Stimulated activated CD4-positive, alpha-beta T cell treated with anti-CD3 and anti-CD28 coated beads, Interleukin-4, amount 100 ng/mL, for 1 hour (primary cell): ENCODE measurements at places on chromosomes 6 and 20.
A peak's percentile ranks its signal among the peaks of the same experiment; 100 is the strongest.

DNA sequence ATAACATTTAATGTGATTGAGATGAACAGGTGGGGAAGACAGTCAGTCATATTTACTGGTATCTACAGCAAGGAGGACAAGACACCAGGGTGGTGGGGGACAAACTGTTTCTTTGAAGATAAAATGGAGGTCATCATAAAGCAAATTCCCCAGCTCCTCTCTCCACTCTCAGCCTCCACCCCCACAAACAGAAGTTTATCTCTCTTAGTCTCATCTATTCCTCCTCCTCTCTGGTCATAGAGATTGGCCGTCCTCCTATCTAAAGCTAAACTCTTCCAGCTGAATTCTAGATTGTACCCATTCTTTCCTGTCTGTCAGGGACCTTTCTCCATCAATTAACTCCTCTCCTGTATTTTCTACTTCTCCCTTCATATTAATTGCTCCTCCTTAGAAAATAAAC is 71.1 kb downstream of the KIF6 start:
- DNase-seq = no peak

DNA sequence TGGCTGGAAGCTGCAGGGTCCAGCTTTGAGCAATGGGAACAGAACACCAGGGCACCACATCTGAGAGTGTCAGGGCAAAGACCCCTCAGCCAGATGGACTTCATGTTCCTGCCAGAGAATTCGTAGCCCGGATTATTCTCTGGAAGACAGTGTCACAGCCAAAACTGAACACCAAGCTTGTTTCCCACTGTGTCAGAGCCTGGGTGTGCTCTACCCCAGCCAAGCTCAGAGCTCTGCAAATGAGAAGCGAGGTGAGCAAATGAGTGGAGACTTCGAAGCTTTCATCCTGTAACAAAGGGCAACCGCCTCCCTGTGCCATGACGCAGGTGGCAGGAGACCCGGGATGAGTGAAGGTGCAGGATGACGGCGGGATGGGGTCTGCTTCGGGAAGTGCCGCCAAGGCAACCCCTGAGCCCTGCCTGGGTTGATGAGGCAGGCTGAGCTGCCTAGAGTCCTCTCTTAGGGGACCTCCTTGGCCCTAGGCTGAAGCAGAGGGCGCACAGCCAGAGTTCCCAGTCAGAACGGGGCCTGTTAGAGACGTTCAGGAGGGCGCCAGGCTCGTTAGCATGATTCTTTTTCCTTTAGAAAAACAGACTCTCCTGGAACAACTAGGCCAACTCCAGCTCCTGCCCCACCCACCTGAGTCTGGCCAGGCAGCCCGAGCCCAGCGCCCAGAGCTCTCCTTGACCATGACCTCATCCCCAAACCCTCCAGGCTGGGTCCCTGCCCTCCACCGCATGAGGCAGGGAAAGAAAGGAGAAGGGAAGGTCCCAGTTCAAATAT is 187.7 kb downstream of the SOD2 start:
- DNase-seq = no peak

GRCh38 chr20:21826976-21827375 is 121.5 kb downstream of the PAX1 start:
- DNase-seq = no peak

- no peak for DNase-seq
These were observed 5.9 kb downstream of the TBX18 start for GRCh38 chr6:84758486-84758885.

DNA sequence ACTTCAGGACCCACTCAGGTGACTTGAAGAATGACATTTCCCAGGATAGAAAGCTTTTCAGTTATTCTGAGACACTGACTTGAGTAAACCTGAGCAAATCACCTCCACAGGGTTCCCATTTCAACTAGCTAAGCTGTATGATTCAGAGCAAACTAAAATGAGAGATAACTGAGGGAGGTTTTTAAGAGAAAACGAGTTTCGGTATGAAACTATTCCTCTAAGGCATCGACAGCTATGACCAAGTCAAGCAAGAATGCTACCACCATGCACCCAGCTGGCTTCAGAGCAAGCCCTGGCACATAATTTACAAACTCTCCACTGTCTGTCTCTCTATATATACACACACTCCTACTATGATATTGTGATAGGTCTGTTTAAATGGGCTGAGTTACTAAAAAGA is 75.4 kb downstream of the PERP start:
- no peak for DNase-seq

DNA sequence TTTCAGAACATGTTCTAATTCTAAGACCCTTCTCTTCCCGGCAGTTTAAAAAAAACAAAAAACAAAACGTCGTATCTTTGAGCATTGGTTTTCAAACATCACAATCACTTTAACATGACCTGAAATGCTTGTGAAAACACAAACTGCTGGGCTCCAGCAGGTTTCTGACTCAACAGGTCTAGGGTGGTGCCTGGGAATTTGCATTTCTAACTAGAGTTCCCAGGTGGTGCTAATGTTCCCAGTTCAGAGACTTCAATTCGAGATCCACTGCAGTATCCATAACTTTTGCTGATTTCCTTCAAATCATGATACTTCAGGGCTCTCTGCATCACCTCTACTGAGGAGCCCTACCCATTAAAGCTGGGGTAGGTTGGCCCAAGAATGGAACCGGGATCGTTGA is 850 bp upstream of the SMPDL3A start:
- DNase-seq = no peak

GRCh38 chr6:115319823-115320222 is 740.9 kb downstream of the FRK start:
- DNase-seq = no peak

GRCh38 chr6:135395136-135395535 is 102.4 kb downstream of the AHI1 start:
- no peak for DNase-seq

- DNase-seq = peak; percentile 58
These were observed 53.9 kb upstream of the TAGAP start for GRCh38 chr6:159098636-159099106.

- DNase-seq = no peak
These were observed 60.5 kb downstream of the PREX1 start for GRCh38 chr20:48766961-48767960.

DNA sequence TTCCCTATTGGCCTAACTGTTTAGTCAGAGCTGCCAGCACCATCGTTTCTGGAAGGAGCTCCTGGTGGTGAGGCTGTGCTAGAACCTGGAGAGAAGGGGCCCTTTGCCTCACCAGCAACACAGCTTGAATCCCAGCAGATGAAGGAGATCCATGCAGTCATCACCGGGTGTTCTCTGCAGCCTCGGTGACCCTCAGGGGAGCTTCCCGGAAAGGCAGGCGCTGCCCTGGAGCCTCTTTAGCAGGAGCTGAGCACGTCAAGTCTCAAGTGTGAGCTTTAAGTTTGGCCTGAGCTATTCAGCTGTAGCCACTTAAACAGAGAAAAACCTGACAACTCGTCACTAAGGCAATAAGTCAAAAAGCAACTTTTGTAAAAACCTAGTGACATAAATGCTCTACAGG is 181.2 kb upstream of the FOXQ1 start:
- DNase-seq = no peak

- DNase-seq = no peak
These were observed 33.0 kb downstream of the NUP153 start for GRCh38 chr6:17673543-17674254.

GRCh38 chr6:112437058-112437457 is 89.9 kb downstream of the RFPL4B start:
- no peak for DNase-seq

DNA sequence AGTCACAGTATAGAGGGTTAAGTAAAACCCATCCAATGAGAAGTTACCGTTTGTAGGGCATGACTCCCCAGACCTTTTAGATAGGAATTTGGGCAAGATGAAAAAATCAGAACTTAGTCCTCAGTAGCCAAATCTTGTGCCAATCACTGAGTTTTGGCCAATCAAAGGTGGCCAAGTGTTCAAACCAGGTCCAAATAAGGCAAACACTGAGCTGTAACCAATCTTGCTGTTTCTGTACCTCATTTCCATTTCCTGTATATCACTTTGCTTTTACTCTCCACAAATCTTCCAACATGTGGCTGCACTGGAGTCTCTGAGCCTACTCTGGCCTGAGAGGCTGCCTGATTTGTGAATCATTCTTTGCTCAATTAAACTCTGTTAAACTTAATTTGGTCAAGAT is 81.8 kb upstream of the GPR6 start:
- no peak for DNase-seq

GRCh38 chr20:53792946-53793536 is 199.4 kb upstream of the ZNF217 start:
- no peak for DNase-seq

GRCh38 chr20:34084227-34084923 is 27.7 kb downstream of the EIF2S2 start:
- DNase-seq = no peak

DNA sequence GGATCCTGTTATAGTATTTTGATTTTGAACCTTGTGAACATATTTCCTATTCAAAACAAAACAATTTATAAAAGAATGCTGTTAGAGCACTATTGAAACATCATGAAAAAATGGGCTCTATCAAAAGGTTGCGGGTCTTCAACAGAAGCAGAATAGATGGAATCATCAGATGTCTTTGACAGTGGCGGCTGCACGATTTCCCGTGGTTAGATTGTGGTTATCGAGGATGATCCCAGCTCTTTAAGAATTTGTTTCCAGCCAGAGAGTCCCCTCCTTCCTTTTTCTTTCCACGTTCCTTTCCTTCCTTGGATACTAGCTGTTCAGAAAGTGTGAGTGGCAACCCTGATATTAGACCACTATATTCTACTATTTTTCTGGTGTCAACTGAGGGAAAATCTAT is 163.4 kb downstream of the FARS2 start:
- no peak for DNase-seq

DNA sequence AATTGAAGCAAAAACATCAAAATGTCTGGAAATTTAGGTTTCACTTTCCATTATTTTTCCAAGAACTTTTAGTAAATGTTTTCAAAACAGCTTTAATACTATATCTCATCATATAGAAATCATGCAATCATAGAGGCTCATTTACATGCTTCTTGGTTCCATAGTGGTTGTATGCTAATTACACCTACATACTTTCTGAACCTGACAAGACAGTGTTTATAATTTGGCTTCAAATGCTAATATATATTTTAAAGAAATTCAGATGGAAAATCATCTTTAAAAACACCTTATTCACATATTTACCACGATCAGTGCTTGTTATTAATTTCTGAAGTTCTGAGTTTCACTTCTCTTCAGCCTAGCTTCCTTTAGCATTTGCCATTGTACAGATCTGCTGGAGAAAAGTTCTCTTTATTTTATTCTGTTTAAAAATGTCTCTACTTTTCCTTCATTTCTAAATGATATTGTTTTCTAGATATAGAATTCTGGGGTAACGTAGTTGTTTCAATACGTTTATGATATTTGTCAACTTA is 89.9 kb downstream of the PLCB1 start:
- no peak for DNase-seq

DNA sequence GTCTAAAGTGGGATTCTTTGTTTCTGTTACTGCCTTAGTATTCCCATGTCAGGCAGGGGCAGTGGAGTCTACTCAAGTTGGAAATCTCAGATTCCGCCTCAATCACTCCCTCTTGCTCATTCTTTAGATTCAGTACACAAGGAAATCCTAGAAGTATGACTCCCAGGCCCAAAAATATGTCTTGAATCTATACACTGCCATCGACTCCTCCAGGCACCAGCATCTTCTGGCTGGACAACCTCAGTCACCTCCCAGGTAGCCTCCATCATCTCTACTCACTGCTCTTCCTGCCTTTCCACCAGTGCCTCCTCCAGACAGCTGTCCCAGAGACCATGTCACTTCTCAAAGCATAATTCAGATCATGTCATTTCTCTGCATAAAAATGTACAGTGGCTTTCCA is 329.9 kb downstream of the CDC5L start:
- DNase-seq = no peak

DNA sequence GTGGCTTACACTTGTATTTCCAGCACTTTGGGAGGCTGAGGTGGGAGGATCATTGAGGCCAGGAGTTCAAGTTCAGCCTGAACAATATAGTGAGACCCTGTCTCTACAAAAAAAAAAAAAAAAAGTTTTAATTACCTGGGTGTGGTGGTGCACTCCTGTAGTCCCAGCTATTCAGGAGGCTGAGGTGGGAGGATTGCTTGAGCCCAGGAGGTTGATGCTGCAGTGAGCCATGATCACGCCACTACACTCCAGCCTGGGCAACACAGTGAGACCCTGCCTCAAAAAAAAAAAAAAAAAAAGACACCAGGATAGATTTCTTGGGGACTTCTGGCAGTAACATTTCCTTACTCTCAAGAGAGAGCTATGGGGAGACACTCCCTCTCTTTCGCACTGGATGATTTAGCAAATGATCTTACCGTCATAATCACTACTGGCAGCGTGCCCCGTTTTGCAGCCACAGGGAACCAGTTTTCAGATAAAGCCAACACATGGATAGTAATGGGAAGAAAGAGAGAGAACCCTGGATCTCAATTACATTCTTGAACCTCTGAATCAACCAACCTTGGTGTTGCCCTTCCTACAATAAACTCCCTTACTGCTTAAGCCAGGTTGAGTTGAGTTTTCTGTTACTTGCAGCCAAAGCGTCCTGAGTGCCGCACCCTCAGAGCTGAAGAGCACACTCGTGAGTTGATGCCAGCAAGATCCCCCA is 18.1 kb upstream of the PTPN1 start:
- no peak for DNase-seq

DNA sequence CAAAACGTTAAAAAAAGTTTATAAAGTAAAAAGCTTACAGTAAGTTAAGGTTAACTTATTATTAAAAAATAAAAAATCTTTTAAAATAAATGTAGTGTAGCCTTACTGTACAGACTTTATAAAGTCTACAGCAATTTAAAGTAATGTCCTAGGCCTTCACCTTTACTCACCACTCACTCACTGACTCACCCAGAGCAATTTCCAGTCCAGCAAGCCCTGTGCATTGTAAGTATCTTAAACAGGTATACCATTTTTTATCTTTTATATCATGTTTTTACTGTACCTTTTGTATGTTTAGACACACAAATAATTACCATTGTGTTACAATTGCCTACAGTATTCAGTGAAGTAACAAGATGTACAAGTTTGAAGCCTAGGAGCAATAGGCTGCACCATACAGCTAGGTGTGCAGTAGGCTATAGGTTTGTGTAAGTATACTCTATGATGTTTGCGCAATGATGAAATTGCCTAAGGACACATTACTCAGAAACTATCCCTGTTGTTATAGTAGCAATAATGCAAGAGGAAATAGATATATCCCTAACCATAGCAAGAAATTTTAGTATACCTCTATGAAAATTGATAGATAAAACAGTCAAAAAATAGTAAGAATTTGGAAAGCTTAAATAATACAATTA is 39.5 kb downstream of the FBXO5 start:
- DNase-seq = no peak
